Thymus (tissue), 14 donors: ENCODE measurements at places on chromosomes 1 and 21. TPM values are rescaled to one million over a fixed set of nuclear protein-coding genes. Genes with fewer than 3 reads are reported as not detected.

DNA sequence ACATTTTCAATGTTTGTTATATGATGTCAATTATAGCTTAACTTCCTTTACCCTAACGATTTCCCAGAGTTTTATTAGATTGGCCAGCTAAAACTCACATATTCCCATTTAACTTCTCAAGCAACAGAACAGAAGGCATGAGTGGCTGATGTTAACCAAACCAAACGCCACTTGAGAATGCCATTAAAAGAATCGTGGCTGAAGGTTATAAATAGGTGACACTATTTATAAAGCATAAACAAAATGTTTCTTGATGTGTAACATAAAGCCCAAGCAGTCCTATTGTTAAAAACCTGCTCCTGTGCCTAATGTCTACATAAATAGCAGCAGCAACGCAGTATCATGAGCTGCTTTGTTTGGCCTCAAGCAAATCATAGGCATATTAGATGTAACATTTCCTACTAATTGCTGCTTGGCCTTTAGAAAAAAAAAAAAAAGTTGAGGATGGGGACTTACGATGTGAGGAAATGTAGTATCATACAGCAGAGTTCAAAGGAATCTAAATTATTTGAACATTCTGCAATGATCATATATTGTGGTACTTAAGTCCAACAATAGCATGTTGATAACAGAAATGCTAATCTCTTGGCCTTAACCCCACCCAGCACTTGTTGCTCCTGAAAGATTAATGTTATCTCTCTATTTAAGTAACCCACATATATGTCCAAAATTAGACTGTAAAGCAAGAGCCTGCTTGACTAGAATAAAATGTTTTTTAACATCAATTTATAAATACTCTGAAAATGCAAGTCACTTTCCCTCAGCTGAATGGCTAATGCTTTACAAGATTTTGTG lies 106.0 kb downstream of the ESRRG start:
- DNase-seq: no peak

DNA sequence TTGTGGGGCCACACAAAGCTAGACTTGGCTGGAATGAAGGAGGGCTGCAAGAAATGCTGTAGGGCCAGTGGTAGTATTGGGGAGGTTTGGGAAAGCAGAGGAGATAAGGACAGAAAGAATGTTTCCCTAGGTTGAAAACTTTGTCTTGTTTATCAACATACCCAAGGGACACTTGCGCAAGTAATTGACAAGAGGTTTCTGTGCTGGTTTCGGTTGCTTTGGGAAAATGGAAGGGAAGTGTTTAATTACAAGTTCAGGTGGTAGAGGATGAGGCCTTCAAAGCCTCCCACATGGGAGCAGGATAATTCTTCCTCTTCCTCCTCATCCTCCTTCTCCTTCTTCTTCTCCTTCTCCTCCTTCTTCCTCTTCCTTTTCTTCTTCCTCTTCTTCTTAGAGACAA lies 182.1 kb upstream of the LMO4 start:
- DNase-seq: no peak

DNA sequence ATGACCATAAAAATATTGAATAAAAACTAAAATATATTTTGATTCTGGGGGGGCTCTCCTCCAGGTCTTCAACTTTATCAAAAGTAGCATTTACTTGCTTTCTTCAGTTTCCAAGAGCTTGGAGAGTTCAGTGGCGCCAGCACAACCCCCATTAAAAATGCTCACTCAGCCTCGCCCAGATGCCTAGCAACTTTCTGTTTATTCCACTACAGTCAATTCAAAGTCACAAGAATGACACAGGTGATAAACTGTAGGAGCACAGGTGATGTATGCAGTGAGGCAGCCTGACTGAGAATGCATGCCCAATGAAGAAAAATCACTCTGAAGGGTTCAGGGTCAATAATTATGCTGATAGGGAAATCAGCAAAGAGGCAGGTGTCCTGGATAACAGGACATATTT lies 159.4 kb upstream of the ATP1B1 start:
- DNase-seq: no peak

- DNase-seq: no peak
Measured at GRCh38 chr1:71647513-71648300, 566.9 kb upstream of the ZRANB2 start.

DNA sequence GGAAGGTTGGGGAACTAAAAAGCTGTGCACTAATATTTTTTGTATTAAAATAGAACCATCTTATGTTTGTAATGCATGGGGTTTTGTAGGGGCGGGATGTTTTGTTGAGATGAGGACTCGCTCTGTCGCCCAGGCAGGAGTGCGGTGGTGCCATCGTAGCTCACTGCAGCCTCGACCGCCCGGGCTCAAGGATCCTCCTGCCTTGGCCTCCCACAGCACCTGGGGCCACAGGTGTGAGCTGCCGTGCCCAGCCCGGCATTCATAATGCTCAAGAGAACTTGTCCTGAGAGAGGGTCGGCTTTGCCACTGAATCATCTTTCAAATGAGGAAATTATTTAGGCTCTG lies 3.0 kb upstream of the C1orf159 start:
- no peak for DNase-seq

Gene ETNK2
- 5.0 TPM for total RNA-seq

Gene KIF17
- 0.85 TPM for total RNA-seq

Gene LAX1
- total RNA-seq: 12.5 TPM

Gene ATP1A4
- total RNA-seq: 0.28 TPM
